ENCODE measurements at places on chromosomes 6 and 20.

DNA sequence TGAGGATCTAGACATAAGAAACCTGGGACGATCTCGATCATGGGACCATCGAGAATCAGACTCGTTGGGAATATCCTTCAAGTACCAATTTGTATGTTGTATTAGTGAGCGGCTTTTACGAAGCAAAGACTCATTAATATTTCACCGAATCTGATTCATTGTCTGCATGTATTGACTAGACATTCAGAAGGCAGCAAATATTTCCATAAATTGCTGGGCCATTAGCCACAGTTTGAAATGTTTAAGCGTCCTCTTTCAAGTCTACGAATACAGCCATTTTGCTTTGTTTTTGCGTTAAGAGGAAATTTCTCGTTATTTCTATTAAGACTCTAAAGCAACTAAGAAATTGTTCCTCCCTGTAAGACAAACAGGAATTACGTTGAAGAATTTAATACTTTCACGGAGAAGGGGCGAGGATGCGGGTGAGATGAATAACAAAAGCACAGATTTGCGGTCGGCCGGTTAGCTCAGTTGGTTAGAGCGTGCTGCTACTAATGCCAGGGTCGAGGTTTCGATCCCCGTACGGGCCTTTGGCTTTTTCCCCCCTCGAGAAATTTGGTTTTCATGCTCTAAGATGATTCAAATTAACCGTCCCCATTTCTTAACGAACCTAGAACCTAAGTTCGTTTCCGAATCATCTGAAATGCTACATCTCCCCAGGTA is 18.5 kb downstream of the POM121L2 start:
- DNase-seq = no peak

DNA sequence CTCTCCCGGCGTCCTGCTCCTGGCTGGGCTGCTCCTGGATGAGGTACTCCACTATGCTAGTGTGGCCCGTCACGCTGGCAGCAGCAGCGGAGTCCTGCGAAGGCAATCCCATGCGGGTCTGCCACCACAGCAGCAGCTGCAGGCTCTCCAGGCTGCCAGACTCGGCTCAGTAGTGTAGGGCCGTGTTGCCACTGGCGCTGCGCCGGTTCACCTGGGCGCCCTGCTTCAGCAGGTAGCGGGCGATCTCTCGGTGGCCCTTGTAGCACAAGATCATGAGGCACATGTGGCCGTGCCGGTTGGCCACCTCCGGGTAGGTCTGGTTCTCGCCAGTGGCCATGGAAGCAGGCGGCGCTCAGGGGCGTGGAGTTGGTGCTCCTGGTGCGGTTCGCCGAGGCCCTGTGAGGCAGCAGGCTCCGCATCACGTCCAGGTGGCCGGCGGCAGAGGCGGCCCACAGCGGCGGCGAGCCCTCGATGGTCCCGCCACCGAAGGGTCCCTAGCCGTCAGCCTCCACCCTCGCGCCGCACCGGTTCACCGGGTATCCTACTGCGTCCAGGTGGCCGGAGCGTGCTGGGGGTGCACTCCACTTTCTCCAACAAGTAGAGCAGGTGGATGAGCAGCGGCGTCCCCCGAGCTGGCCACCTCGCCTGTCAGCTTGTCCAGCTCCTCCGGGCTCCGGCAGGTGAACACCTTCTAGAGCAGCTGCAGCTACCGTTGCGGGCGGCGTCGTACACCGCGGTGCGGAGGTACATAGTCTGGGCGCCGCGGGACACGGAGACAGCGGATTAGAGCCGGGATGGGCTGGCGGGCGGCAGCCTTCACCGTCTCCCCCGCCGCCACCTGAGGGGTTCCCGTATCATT is 19.8 kb downstream of the RFPL4B start:
- no peak for DNase-seq

DNA sequence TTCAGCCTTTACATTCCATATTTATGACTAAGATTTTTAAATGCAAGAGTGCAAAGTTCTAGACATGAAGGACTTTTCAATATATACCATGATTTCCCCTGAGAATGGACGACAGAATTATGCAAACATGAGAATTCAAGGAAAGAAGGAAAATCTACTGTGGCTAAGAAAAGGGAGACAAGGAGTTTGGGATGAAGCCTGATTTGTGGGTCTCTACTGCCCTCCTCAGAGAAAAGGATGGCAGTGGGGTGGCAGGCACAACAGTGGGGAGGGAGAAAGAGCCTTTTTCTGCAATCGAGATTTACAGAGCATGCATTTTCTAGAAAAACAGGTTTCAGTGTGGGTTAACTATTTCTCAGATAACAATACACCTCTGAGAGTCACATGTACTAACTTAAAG is 466.9 kb upstream of the NRSN1 start:
- peak; percentile 39 for DNase-seq

- DNase-seq = no peak
Measured at GRCh38 chr6:111989743-111990142, 64.2 kb upstream of the CCN6 start.

DNA sequence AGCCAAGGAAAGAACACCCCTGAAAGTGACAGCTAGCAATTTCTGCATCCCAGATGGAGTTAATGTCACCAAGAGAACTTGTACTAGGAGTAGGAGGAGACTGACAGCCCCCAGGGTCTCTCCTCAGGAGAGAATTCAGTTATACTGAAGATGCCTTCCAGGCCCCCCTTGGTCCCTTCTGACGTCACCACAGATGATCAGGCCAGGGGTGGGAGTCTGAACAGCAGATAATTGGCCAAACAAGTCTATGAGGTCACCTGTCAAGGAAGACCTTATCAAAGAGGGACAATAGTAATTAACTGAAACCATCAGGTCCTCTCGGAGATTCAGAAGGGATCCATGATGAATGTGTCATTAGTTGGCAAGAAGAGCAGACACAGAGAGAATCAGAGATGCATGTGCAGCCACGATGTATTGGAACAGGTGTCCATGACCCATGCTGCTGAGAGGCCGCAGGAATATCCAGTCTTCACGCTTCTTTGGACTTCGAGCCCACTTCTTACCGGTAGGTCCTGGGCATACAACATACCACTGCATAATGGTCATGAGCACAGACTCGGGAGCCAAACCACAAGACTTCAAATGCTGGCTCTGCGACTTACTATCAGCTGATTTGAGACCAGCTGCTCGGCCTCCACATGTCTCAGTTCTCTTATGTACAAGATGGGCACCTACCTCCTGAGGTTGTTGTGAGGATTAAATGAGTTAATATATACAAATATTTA is 10.2 kb downstream of the TRIM10 start:
- no peak for DNase-seq

GRCh38 chr6:125132058-125132457 is 21.5 kb upstream of the TPD52L1 start:
- no peak for DNase-seq

GRCh38 chr20:63411151-63411897 is 50.2 kb upstream of the CHRNA4 start:
- DNase-seq = no peak

- DNase-seq = no peak
Measured at GRCh38 chr6:20771409-20771808, 237.2 kb downstream of the CDKAL1 start.

- peak; percentile 44 for DNase-seq
Measured at GRCh38 chr20:48686238-48687116, 141.3 kb downstream of the PREX1 start.

DNA sequence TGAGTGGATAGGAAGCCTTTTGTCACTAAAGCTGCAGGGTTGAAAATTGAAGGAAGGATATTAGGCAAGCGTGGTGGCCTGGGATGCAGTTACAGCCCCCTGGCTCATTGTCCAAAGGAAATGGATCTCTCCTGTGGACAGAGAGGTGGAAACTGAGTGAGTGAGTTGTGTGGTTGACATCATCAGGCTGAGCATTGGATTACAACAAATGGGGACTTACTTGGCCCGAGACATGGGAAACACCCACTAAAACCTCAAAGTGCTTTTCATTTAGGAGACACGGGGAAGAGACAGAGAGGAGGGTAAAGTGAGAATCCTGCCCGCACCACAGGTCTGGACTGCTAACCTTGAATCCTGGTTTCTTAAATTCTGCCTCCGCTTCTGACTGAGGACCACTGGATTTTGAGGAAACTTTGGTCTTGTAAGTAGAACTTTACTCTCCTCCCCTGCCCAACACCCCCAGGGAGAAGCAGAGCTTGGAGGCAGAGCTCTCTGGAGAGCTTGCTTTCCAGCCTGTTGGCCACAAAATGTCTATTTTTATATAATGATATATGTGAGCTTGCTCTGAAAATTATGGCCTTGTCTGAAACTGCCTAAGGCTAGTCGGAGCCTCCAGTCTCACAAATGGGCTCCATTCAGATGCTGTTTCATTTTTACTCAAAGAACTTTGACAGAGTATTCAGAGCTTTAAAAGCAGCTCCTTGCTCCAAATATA is at the start of gene PKIG:
TSS of gene PKIG (plus strand) at position 269 of the 715 bp plus-strand sequence. CDS start 31,978 bp downstream, outside the sequence.
- DNase-seq = peak; percentile 80

DNA sequence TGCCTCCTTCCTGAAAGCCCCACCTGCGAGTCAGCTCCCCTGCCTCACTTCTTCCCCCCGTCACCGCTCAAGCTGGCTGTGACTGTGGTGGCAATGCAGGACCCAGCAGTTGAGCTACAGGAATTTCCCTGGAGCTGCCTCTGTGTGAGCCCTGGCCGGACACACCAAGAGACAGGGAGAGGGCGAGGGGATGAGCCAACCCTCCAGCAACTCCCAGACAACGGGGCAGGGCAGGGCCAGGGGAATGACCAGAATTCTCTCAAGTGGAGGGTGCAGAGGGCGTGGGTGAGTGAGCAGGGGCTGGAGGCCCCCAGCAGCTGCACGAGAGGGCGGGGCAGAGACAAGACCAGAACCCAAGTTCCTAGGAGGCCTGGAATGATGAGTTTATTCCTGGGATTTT is 4.9 kb upstream of the ARFGAP1 start:
- DNase-seq = no peak

GRCh38 chr20:41308290-41308711 is 9.2 kb downstream of the ZHX3 start:
- no peak for DNase-seq

GRCh38 chr20:37265152-37265551 is 3.5 kb upstream of the GHRH start:
- no peak for DNase-seq

DNA sequence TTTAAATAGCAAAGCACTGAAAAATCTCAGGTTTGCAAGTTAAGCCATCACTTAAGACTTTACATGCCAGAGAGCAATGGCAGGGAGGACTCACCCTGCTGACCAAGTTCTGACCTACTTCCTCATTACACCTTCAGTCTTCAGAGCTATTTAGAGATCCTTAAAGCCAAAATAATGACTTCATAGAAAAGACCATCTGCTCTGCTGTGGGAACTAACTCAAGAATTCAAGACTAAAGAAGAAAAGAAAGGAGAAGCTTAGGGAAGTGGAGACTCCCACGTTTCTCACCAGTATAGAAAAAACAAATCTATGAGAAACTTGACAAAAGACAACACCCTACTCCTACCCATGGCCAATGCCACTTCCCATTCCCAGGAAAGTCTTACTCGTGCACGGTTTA is 28.6 kb downstream of the XPO5 start:
- DNase-seq = no peak

GRCh38 chr6:109304284-109305015 is 77.8 kb downstream of the CD164 start:
- DNase-seq = no peak

DNA sequence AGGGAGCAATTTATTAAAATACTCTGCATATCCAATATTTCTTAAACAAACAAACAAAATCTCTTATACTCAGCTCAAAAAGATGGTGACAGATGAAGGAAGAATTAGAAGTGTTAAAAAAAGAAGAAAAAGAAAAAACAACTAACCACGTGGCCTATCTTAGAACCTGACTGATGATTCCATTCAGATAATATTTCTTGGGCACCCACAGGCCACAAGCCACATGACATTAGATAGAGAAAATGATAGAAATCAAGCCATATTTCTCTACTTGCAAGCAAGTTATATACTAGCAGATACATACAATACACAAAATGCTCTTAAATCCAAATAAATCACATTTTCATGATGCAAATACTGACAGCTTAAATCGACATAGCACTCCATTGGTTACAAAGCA is 14.5 kb upstream of the RAMACL start:
- no peak for DNase-seq

DNA sequence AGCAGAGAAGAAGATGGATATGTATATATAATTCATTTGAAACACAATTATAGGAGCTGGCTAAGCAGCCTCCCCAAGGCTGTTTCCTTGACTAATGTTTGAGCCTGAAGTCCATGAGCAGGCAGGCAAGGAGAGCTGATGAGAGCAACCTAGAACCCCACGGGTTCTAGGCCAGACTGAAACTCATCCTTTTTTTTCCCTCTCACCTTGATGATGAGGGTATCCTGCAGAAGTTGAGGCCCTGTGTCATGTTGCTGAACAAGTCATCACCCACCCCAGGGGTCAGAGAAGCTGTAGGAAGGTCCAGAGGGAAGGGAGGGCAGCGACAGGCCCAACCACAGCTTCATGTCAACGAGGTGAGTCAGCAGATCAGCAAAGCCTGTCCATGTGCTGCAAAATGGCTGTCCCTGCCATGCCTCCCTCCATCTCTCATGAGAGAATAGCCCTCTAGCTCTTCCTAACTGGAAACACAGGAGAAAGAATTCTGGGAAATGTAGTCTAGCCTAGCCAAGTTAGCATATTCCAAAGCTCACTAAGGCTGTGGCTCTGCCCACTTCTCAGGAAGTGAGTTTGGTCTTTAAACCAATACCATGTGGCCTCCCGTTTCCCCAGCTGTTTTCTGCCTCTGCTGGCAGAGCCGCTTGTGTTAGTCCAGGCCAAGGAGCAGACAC is 91.3 kb upstream of the DTNBP1 start:
- no peak for DNase-seq

- DNase-seq = no peak
Measured at GRCh38 chr6:83597051-83597450, 84.7 kb downstream of the PRSS35 start.

- no peak for DNase-seq
Measured at GRCh38 chr6:52423448-52423847, 3.3 kb downstream of the EFHC1 start.

- no peak for DNase-seq
Measured at GRCh38 chr6:97461218-97461617, 178.2 kb upstream of the MMS22L start.

DNA sequence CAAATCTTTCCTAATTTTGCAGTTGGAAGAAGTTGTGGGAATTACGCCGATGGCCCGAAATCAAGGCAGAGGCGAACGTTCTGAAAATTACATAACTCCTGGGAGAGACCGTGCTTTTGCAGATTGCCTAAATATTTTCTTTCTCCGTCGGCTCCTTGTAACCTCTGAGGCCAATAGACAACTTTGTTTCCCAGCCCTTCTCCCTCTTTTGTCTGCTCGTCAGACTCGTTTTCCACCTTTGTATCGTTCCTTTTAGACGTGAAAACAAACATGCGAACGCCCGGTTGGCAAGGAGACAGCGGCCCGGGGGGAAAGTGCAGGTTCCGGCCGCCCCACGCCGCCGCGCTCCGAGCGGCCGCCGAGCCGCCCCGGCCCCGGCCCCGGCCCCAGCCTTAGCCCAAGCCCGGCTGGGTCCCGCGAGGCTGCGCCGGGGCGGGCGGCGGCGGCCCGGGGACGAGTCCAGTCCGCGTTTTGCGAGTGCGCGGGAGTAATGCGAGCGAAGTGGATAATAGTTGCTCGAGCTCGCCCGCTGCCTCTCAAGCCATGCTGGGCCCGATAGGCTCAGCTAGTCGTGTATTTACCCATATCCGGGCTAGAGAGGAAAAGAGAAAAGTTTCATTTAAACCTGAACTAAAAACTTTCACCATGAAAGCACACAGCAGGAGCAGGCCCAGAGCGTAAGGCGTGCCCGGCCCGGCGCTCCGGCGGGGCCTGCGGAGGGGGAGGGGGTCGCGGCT is at the start of gene ARID1B:
TSS of gene ARID1B (plus strand) at position 539 of the 737 bp plus-strand sequence. CDS start 303 bp downstream, outside the sequence.
- peak; percentile 90 for DNase-seq

- no peak for DNase-seq
Measured at GRCh38 chr20:47209982-47210381, 146.5 kb downstream of the ZMYND8 start.
